ENCODE measurements at places on chromosomes 11 and 22. TPM values are rescaled to one million over a fixed set of nuclear protein-coding genes. Genes with fewer than 3 reads are reported as not detected.

DNA sequence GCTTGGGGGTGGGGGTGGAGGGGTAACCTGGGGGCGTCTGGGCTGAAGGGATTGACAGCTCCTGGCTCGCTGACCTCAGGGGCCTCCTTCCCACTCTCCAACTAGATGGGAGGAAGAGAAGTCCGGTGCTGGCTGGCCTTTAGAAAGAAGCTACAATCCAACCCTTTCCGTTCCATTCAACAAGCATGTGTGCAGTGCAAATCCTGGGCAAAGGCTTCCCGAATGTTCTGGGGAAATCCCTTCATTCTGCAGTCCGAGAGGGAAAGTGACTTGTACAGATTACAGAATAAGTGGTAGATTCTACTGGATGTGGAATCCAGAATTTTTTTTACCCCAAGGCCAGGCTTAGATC is 149.9 kb downstream of the FEZ1 start:
- no peak for DNase-seq

DNA sequence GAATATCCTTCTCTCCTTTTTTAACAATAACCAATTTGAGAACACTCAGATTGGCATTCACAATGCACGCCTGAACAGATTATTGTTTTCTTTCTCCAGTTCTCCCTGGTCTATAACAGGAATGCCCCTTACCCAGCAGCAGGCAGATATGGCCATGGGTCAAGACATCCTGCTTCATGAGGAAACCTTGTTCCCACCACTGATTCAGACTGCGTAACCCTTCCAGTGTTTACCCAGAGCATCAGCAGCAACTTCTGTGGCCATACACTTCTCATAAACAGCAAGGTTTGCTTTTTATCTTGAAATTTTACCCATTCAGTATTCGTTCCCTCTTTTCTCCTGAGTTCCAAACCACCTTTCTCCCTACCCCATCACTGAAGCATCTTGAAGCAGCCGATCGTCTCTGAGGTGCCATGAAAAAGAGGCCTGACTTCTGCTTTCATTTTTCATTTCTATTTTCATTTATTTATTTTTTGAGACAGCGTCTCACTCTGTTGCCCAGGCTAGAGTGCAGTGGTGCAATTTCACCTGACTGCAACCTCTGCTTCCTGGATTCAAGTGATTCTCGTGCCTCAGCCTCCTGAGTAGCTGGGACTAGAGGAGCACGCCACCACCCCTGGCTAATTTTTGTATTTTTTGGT is 9.6 kb downstream of the PTS start:
- DNase-seq = no peak

Gene TALDO1
- total RNA-seq = 106 TPM

- DNase-seq = peak; percentile 52
These were observed 55.8 kb upstream of the RRAS2 start for GRCh38 chr11:14414470-14415461.

Gene OR52N2
- not detected for total RNA-seq

GRCh38 chr11:67252831-67253239 is 13.4 kb upstream of the GRK2 start:
- DNase-seq = peak; percentile 65

- DNase-seq = no peak
These were observed 1.2 kb upstream of the DUSP8 start for GRCh38 chr11:1573077-1573902.

- no peak for DNase-seq
These were observed 81.0 kb upstream of the FGF3 start for GRCh38 chr11:69899957-69900821.

Gene OR4D5
- not detected for total RNA-seq

Gene GNAZ
- total RNA-seq = 1.3 TPM
